ENCODE measurements at places on chromosomes 1 and 21.

DNA sequence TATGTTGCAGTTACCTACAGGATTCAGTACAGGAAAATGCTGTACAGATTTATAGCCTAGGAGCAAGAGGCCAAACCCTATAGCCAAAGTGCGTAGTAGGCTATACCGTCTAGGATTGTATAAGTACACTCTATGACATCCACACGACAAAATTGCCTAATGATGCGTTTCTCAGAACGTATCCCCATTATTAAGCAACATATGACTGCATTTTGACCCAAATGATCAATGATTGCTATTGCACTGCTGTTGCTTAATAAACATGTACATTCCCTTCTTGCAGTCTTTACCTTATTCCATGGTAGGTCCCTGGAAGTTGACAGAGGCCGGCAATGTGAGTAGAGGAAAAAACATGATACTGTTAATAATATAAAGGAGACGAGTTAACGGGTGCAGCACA lies 33.0 kb downstream of the LRRC8C start:
- no peak for DNase-seq
- H3K4me3 ChIP-seq: no peak overlapping the region
- H3K27ac ChIP-seq: no peak overlapping the region
- H3K4me1 ChIP-seq: peaks cover 69% of the 10 kb centered on the region
- H3K36me3 ChIP-seq: peaks cover 52% of the 10 kb centered on the region

DNA sequence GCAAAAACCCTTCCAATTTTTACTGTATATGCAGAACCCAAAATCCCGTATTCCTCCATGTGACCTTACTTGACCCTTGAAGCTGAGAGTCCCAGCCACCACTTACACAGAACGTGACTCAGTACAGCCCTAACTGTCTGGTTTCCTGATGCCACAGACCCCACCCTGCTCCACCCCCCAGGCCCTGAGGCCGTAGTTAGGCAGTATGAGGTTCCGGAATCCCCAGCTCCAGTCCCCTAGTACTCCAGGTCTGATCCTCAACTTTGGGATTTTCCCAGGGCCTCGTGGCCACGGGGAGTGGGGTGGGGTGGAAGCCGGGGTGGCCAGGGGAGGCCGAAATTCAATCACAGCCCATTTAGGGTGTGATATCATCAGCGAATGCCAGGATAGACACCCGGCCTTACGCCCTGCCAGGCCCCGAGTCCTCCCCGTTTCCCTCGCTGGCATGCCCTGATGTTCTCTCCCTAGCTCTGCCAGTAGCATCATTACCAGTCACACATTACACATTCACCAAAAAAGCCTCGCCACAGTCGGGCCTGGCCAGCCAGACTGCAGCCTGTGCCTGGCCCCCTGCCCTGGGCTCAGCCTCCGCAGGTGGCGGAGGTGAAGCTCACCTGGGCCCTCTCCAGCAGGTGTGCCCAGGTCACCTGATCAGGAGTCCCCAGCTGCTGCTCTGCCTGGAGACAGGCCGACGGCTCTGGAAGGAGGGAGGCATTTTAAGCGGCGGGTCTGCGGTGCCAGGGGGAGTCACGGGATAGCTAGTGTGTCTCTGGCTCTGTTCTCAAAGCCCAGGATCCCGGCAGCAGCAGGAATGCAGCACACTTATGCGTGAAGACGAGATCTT lies 70.8 kb downstream of the SCCPDH start:
- H3K27ac ChIP-seq: no peak overlapping the region
- H3K36me3 ChIP-seq: no peaks in the 10 kb centered on the region

- no peak overlapping the region for H3K27ac ChIP-seq
- H3K4me3 ChIP-seq: no peak overlapping the region
- no peaks in the 10 kb centered on the region for H3K4me1 ChIP-seq
- no peaks in the 10 kb centered on the region for H3K36me3 ChIP-seq
Observed at GRCh38 chr1:194378517-194378916, 1192.1 kb upstream of the B3GALT2 start.

DNA sequence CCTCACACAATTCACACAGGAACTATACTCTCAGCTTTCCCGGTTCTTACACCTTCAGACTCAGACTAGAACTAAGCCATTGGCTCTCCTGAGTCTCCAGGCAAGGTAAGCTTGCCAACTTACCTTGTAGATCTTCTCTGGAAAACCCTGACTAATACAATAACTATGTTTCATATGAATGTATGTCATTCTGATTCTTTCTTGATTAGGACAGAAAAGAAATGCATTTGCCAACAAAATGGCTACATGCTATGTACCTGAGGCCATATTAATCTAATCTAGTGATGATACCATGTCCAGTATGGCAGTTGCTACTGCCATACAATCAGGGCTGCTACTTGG lies 9.8 kb upstream of the ZSWIM5 start:
- DNase-seq: no peak
- no peak overlapping the region for H3K4me3 ChIP-seq
- no peak overlapping the region for H3K27ac ChIP-seq
- H3K36me3 ChIP-seq: no peaks in the 10 kb centered on the region
- peaks cover 5% of the 10 kb centered on the region for H3K27me3 ChIP-seq

DNA sequence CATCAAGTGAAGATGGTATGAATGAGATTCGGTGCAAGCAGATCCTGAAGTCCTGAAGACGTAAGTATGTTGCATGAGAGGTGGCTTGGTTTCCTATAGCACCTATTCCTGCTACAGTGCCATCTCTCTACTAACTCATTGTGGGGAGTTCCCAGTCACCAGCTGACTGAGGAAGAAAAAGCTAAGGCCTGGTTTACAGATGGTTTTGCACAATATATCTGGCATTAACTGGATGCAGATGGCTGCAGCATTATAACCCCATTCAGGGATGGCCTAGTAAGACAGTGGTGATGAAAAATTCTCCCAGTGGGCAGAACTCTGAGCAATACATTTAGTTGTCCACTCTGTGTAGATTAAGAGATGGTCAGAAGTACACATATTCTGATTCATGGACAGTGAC lies 36.7 kb downstream of the RTCA start:
- H3K4me1 ChIP-seq: peaks cover 13% of the 10 kb centered on the region
- no peak overlapping the region for H3K4me3 ChIP-seq
- no peaks in the 10 kb centered on the region for H3K27me3 ChIP-seq

GRCh38 chr1:107196973-107197562 lies 56.2 kb downstream of the NTNG1 start:
- no peaks in the 10 kb centered on the region for H3K4me1 ChIP-seq
- peak; percentile 4 for DNase-seq
- H3K27ac ChIP-seq: no peak overlapping the region

- no peak overlapping the region for H3K27ac ChIP-seq
- no peaks in the 10 kb centered on the region for H3K27me3 ChIP-seq
- no peak for DNase-seq
- H3K4me3 ChIP-seq: no peak overlapping the region
- no peaks in the 10 kb centered on the region for H3K4me1 ChIP-seq
- H3K36me3 ChIP-seq: no peaks in the 10 kb centered on the region
Observed at GRCh38 chr1:164617377-164618201, 58.6 kb downstream of the PBX1 start.

DNA sequence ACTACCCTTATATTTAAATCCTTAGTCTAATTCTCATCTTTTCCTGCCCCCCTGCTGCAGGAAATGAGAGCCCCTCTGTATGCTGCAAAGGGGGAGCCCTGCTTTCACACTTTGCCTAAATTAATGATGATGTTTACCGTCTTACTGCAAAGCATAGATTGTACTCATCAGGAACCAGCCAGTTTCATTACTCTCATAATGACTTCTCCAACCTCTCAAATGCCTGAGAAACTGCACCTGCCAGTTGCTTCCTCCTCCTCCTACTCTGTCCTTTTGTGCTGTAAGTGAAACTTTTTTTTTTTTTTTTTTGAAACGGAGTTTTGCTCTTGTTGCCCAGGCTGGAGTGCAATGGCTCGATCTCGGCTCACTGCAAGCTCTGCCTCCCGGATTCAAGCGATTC lies 101.7 kb downstream of the ADSS2 start:
- peak overlapping the region; percentile 19 for H3K4me3 ChIP-seq
- peak overlapping the region; percentile 70 for H3K27ac ChIP-seq
- peaks cover 18% of the 10 kb centered on the region for H3K4me1 ChIP-seq
- no peak for DNase-seq
- H3K36me3 ChIP-seq: peaks cover 1% of the 10 kb centered on the region

DNA sequence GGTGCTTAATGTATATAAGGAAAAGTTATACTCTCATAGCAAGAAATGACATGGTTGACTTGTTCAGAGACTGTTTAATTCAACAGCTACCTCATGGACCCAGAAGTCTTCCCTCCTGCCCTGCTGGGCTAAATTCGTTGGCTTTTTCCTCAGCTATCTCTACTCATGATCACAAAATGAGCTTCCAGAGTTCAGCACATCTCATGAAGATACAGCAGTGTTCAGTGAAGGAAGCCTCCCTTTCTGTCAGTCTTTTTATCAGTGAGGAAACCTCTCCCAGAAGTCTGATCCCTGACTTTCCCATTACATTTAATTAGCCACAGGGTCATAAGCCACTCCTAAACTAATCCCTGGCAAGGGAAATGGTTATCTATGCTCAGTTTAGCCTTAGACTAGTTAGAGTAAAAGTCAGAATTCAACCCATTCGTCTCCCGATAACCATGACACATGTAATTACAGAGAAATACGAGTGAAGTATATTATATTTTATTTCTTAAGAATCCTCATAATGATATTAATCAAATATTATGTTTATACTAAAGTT lies 97.5 kb downstream of the DENND1B start:
- H3K4me3 ChIP-seq: no peak overlapping the region
- no peaks in the 10 kb centered on the region for H3K27me3 ChIP-seq
- H3K36me3 ChIP-seq: peaks cover 3% of the 10 kb centered on the region

DNA sequence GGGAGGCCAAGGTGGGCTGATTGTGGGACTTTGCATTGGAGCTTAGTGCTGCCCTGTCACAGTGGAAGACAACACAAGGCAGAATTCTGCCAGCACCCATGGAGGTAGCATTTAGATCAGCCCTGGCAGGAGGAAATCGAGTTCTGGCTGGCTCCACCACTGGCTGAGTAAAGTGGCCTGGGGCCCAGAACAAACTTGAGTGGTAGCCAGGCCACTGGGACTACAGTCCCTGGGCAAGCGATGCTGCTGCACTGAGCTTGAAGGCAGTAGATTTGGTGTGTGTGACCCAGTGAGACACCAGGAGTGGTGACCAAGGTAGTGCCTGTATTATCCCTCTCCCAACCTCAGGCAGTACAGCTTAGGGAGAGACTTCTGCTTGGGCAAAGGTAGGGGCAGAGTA lies 22.5 kb upstream of the UHMK1 start:
- no peak overlapping the region for H3K27ac ChIP-seq
- no peaks in the 10 kb centered on the region for H3K4me1 ChIP-seq
- no peak overlapping the region for H3K4me3 ChIP-seq
- no peak for DNase-seq
- peaks cover 4% of the 10 kb centered on the region for H3K27me3 ChIP-seq

- no peak for DNase-seq
- H3K4me1 ChIP-seq: no peaks in the 10 kb centered on the region
- H3K27ac ChIP-seq: no peak overlapping the region
- peaks cover 39% of the 10 kb centered on the region for H3K36me3 ChIP-seq
- no peaks in the 10 kb centered on the region for H3K27me3 ChIP-seq
- no peak overlapping the region for H3K4me3 ChIP-seq
Observed at GRCh38 chr1:35838693-35839245, 31.0 kb downstream of the AGO4 start.

- H3K4me1 ChIP-seq: peaks cover 5% of the 10 kb centered on the region
- peaks cover 9% of the 10 kb centered on the region for H3K36me3 ChIP-seq
- peaks cover 9% of the 10 kb centered on the region for H3K27me3 ChIP-seq
- peak overlapping the region; percentile 99 for H3K4me3 ChIP-seq
- no peak overlapping the region for H3K27ac ChIP-seq
Observed at GRCh38 chr21:32613436-32614043, 1.4 kb upstream of the CFAP298 start.

- no peaks in the 10 kb centered on the region for H3K36me3 ChIP-seq
- H3K4me3 ChIP-seq: no peak overlapping the region
- H3K27ac ChIP-seq: no peak overlapping the region
- no peak for DNase-seq
- H3K4me1 ChIP-seq: peaks cover 17% of the 10 kb centered on the region
Observed at GRCh38 chr21:38241029-38241740, 15.6 kb upstream of the KCNJ15 start.

DNA sequence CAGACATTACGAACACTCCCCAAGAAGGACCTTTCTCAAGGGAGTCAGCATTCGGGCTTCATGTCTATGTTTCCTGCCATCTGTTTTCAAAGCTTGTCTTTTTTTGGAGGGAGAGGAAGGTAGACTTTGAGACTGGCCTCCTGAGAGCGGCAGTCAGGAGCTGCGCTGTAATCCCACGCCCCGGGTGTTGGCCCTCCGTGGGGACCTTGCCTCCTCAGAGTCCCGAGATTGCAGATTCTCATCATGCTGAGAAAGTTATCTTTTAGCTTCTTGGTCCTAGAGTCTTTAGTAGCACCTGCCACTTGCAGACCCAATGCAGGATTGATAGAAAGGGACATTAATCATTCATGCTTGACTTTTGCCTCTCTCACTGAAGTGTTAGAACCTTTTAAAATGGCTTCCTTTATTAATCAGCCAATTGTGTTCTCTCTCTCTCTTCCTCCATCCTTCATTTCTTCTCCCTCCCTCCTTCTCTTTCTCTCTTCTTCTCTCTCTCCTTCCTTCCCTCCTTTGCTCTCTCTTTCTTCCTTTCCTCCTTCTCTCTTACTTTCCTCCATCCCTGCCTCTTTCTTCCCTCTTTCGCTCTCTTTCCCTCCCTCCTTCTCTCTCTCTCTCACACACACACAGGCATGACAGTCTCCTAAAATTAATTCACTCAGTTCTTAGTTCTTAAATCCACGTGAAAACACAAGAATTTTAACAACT lies 25.2 kb upstream of the GNPAT start:
- no peaks in the 10 kb centered on the region for H3K27me3 ChIP-seq
- H3K4me3 ChIP-seq: no peak overlapping the region
- H3K36me3 ChIP-seq: no peaks in the 10 kb centered on the region
- no peak for DNase-seq
- H3K4me1 ChIP-seq: peaks cover 7% of the 10 kb centered on the region

DNA sequence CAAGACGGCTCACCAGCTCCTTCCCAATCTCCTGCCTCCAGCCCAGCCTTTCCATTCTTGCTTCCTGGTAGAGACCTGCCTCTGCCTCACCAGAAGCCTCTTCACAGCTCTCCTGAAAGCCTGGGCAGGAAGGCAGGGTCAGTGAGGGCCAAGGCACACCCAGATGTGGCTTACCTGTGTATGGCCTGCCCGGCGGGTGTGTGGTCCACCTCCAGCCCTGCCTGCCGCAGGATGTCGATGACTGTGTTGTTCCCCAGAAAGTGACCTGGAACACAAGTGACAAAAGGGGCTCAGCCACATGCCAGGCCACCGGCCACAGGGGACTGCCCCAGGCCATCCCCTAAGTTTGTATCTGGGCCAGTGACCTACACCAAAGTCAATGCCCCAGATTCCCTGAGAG lies 218.9 kb downstream of the TRABD2B start:
- no peaks in the 10 kb centered on the region for H3K27me3 ChIP-seq
- H3K4me1 ChIP-seq: no peaks in the 10 kb centered on the region

- H3K27ac ChIP-seq: no peak overlapping the region
- H3K4me1 ChIP-seq: no peaks in the 10 kb centered on the region
- H3K4me3 ChIP-seq: no peak overlapping the region
- DNase-seq: no peak
Observed at GRCh38 chr1:230365723-230366307, 60.3 kb downstream of the PGBD5 start.

- peaks cover 4% of the 10 kb centered on the region for H3K27me3 ChIP-seq
- no peaks in the 10 kb centered on the region for H3K36me3 ChIP-seq
- no peaks in the 10 kb centered on the region for H3K4me1 ChIP-seq
Observed at GRCh38 chr1:199550199-199551065, 477.1 kb upstream of the NR5A2 start.

- peak overlapping the region; percentile 98 for H3K4me3 ChIP-seq
- H3K27ac ChIP-seq: peak overlapping the region; percentile 91
- peaks cover 45% of the 10 kb centered on the region for H3K36me3 ChIP-seq
Observed at GRCh38 chr1:155009221-155009711, 6.7 kb downstream of the ZBTB7B start.

All from T-helper 2 cell treated with Interferon-gamma antibody and Interleukin-4, amounts not matched to agents 5 μg/mL and 100 μg/mL, for 36 hours (primary cell).